ENCODE measurements at places on chromosomes 3 and 15.

- DNase-seq: no peak
Observed at GRCh38 chr3:119161240-119161639, 12.2 kb upstream of the UPK1B start.

- DNase-seq: peak; percentile 65
Observed at GRCh38 chr3:119681279-119681678, 4.1 kb upstream of the COX17 start.

- peak; percentile 43 for DNase-seq
Observed at GRCh38 chr15:82103468-82103867, 57.6 kb upstream of the MEX3B start.

DNA sequence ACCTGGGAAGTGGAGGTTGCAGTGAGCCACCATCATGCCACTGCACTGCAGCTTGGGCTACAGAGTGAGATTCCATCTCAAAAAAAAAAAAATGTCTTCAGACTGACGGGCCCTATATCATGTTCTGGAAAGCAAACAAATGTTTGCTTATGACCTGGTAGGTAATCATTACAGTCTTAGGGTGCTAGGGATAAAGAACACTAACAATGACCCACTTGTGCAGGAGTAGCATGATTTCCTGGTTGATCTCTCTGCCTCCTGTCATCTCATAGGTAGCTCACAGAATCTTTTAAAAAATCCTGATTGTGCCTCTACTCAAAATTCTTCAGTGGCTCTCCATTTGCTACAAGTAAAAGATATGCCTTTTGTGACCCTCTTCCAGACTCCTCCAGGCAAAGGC is 74.5 kb upstream of the TSPAN3 start:
- no peak for DNase-seq

- DNase-seq: no peak
Observed at GRCh38 chr3:195416795-195417194, 26.0 kb downstream of the ACAP2 start.

DNA sequence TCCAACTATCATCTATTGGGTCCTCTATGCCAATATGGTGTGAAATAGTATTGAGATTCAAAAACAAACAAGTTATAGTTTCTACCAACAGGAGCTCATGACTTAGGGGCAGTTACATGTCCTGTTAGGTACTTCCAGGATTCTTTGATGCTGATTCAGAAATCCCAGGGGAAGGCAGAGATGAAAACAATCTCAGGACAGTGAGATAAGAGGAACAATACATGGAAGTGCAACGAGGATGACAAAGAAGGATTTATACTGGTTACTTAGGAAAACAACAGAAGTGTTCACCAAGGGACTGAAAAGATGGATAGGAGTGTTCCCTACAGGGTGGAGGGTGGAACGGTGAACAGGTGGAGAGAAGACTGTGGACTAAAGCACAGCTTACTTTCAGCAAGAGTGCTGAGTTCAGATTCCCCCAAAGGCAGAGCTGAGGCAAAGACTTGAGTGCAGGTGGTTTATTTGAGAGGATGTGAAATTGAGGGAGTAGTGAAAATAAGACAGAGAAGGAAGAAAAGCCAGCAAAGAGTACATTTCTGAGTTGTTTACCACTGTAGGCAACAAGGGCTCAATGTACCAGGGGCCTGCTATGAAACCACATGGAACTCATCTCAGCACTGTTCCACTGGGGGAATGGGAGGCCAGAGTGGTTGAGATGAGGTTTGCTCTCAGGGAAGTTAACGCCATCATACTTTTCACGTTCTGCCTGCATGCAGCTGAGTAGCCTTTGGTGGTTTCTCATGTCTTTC is 68.1 kb downstream of the TRIM69 start:
- no peak for DNase-seq

All from hematopoietic multipotent progenitor cell treated with erythropoietin and hydrocortisone succinate and interleukin-3 and kit ligand, for 6 days (in vitro differentiated cells).